COLO829 (cell line): ENCODE measurements at places on chromosomes 1 and 21.

DNA sequence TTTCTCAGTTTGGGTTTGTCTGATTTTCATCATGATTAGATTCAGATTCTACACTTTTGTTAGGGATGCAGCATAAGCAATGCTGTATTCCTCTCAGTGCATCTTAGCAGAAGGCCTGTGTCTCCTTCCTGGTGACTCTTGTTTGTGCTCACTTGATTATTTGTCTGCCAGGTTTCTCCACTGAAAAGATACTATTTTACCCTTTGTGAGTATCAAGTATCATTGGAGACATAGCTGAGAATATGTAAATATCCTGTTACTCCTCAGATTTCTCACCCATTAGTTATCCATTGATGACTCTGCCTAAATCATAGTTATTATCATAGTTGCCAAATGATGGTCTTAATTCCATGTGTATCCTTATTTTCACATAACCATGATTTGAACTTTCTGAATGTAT, 148.5 kb downstream of the POU2F1 start:
- no peak for DNase-seq

GRCh38 chr1:226820941-226821718, 49.3 kb upstream of the PSEN2 start:
- DNase-seq: no peak

DNA sequence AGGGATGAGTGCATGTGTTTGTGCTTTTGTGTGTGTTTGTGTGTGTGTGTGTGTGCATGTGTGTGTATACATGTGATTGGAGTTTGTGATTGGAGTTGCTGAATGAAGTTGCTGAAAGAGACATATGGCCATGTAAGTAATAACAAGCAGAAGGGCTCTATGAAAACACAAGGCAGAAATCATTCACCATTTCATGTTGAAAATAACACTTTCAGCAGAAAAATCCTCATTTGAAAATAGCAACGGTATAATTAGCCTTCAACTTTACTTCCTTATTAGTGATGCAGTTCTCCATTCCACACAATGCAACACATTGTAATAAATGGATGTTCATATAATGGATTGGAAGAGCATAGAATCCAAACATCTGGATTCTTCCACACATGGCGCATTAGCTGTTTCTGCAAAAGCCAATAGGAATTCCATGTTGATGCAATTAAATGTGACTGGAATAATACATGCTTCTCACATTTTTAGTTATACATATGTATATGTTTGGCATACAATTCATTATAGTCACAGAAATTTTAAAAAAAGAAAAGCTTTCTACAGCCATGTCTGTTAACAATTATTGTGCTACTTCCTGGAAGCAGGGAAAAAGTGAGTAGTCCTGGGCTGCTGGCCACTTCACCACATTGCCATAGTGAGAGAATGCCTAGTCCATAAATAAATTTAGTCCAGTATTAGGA, 538.0 kb downstream of the LTN1 start:
- DNase-seq: no peak

- no peak for DNase-seq
Measured at GRCh38 chr1:94716965-94717364, 103.2 kb upstream of the SLC44A3 start.

DNA sequence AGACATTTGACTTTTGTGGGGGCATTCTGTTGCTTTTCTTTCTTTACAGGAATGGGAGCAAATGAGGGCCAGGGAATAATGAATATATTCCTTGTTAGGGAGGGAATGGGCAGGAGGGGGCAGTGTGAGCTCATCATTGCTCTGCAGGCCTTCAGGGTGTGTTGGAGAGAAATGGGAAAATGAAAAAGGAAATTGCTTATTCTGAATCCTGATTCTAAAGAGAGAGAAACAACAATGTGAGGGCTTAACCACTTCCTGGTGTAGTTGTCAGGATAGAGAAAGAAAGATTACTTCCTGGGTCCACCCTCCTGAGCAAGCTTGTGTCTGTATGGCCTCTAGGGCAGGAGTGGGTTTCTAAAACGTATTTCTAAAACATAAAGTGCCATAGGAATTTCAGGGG, 28.3 kb downstream of the VANGL2 start:
- DNase-seq: peak; percentile 94

- DNase-seq: no peak
Measured at GRCh38 chr1:28965271-28965870, 51.0 kb downstream of the EPB41 start.

GRCh38 chr1:191575746-191576145, 582.5 kb upstream of the RGS18 start:
- DNase-seq: no peak

DNA sequence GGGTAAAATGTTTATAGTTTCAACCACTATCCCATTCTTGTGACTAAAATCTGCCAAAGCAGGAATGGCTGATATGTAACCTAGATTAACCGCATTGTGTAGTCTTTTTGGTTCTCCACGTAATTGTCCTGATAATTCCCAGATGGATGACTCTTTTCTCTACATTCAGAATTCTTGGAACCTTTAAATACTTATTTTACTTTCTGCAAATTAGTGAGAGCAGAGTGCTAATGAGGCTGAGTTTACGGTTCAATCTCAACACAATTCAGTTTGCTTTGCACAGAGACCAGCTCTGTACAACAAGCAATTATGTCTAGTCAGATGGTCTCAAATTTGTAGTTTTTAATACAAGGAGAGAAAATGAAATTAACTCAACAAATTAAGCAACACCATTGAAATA, 9.1 kb downstream of the CRB1 start:
- no peak for DNase-seq

DNA sequence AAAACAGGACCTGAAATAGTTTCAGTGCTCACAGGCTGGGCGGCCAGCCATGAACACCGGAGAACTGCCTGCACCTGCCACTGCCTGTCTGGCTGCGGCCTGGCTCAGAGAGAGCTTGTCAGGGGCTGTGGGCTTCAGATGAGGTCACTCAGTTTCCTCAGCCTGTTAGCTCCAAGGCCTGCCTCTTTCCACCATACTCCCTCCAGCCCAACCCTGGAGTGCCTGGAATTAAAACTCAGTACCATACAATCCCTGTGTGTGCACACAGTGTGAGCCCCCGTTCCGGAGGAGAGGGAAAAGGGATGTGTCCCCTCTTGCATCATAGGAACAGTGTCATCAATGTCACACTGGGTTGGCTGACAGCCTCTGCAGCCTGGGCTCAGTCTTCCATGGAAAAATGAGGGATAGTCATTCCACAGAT, 16.2 kb downstream of the CACNA1S start:
- no peak for DNase-seq

DNA sequence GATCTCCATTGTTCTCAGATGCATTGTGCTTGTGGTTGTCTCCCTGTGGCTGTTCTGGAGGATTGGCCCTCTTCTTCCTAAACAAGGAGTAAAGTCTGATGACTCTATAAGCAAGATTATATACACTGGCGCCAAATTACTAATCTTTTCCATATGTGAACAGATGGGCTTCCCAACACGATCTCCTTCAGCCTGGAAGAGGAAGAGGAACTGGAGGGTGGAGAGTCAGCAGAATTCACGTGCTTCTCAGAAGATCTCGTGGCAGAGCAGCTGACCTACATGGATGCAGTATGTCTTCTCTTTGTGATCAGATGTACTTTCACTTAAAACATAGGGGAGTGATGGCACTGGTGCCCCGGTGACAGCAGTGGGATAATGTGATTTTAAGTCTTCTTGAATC, 78.7 kb downstream of the RGL1 start:
- no peak for DNase-seq

DNA sequence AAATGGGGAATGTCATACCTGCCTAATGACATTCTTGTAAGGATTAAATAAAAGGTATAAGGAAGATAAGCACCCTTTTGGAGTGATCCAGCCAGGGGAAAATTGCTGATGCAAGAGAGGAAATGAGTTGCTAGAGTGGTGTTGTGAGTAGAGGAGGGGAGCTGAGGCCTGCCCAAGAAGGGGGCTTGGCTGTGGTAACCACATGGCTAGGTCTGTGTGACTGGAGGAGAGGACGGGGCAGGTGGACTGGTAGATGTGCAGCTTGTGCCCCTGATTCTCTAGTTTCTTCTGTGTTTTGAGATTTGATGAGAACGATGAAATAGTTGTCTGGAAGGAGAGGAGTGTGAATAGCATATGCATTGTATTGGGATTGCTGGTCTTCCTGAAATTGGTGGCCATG, 6.6 kb downstream of the TXLNA start:
- DNase-seq: no peak

DNA sequence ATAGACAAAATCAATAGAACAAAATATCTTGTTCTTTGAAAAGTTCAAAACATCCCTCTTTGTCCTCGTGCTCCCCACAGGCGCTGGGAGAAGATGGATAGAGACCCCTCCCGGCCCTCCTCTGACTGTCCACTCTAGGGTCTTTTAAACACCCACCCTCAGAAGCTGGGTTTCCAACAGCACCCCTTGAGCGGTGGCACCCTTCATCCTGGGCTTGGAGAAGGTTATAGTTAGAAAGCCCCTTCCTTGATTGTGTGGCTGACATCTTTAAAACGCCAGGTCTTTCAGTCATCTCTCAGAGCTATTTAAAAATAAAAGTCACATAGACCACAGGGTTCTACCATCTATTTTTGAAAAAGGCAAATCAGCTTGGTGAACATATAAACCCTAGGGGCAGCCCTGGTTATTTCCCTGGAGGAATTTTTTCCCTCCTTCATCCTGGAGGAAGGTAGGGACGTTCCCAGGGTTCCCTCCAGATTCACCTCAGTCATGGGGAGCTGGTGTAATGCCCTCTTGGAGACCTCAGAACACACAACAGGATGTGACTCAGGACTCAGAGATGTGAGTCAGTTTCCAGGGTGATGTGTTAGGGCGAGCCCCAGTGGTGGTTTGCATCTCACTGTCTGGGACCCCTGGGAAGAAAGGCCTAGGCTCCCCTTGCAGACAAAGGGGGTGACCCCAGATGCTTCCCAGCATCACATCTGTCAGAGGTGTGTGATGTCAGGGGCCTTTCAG, 138.5 kb downstream of the CLIC6 start:
- DNase-seq: peak; percentile 21

DNA sequence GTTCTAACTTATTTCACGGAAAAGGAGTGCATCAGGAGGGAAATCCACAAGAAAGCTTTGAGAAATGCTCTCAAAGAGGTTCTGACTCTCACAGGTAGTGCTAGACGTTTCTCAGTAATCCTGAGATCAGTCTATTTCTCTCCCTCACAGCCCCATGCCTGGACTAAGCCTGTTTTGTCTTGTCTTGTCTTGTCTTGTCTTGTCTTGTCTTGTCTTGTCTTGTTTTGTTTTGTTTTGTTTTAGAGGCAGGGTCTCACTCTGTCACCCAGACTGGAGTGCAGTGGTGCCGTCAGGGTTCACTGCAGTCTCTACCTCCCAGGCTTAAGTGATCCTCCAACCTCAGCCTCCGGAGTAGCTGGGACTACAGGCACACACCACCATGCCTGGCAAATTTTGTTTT, 133.3 kb upstream of the SGIP1 start:
- no peak for DNase-seq

DNA sequence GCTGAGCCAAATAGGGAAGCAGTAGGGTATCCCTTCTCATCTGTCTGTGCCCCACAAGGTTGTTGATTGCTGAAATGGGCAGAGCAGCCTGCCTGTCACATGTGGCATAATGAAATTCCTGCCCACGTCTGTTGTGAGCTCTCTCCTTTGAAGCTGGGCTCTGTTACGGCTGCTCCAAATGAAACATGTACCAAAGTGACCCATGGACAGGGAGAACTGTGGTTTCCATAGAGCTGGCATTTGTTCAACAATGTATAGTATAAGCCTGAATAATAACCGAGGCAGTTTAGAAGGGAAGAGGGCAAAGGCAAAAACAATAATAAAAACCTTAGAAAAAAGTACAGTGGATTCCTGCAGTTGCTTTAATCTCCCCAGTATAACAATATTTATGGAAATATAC, 149.7 kb downstream of the LYPLAL1 start:
- DNase-seq: no peak

GRCh38 chr1:36531833-36532232, 49.1 kb upstream of the CSF3R start:
- DNase-seq: no peak

DNA sequence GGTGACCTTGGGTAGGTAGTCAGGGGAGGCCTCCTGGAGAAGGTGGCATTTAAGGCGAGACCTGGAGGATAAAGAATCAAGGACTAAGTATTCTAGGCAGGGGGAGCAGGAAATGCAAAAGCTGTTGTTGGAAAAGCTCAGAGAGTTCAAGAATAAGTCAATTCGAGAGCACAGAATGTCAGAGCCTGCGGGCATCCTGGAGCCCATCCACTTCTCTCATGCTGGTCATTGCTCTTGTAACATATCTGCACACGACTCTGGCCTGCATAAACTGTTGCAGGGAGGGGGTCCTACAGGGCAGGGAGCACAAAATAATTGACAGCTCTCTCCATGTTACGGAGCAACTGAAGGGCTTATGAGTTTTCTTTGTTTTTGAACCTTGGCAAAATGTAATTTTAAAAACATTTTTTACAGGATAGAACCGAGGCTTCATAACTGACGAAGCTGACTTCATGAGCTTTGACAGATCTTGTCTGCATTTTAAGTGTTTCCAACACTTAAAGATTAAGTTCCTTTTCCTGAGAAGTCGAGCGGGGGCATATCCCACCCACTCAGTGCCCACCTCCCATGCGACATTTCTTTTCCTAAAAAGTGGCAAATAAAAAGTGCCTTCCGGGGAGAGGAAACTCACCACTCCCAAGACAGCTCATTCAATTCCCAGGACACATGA, 4.2 kb downstream of the PLA2G5 start:
- DNase-seq: peak; percentile 23

GRCh38 chr1:42154685-42155084, 1.5 kb downstream of the GUCA2B start:
- no peak for DNase-seq

DNA sequence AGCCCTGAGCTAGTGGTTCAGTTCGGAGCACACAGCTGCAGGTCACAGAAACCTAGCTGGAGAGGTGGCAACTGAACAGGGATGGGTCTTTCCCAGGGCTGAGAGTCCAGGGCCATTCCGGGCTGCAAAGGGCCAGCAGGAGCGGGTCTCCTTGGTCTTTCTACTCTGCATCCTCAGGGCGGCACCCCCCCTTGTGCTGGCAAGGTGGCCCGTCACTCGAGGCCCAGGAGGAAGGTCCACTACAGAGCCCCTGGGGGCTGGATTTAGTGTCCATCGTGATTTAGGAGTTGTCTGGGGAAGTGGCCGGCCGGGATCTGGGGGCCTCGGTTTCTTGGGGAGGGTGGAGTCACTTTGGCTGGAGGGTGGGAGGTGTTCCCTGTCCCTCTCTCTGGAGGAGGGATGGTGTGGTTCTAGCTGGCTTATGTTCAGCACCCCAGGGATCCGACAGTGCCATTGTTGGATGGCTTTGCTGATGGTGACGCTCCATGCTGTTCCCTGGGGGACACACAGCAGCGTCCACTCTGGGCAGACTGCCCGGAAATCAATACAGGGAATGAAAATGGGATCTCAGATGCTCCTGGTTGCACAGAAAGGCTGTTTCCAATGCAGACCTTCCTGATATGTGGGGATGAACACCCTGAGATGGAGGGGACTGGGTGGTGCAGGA, 64.4 kb downstream of the UMODL1 start:
- no peak for DNase-seq

DNA sequence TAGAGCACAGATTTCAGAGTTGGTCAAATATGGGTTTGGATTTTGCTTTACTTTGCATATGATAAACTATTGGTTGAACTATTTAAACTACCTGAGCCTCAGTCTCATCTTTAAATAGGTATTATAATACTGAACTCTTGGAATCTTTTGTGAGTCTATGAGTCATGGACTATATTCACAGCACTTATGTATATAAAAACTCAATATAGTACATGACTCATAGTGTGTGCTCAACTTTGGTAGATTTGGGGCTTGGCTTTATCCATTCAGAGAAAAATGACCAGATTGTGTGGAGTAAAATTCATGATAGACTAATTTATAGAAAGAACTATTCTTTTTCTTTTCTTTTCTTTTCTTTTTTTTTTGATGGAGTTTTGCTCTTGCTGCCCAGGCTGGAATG, 28.7 kb downstream of the FCRL3 start:
- DNase-seq: no peak

GRCh38 chr1:63255153-63255552, 67.2 kb upstream of the FOXD3 start:
- no peak for DNase-seq
